NCI-H524 treated with DMSO at 0.1 percent for 48 hours (cell line): ENCODE measurements at places on chromosomes 2 and 18.

DNA sequence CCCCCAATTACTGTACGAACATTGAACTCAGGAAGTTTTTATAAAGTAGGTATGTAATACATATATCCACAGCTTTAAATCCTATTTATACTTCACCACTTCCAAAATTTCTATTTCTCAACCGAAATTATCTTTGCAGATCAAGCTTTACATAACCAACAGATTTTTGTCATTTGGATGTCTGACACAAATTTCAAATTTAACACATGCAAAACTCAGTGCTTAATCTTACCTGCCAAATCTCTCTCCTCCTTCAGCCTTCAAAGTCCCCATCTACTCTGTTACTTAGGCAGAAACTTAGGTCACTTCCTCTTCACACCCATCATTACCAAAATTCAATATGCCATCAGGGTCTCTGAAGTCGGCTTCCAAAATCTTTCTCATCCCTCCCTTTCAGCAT, 990.1 kb upstream of the NRXN1 start:
- DNase-seq: no peak

DNA sequence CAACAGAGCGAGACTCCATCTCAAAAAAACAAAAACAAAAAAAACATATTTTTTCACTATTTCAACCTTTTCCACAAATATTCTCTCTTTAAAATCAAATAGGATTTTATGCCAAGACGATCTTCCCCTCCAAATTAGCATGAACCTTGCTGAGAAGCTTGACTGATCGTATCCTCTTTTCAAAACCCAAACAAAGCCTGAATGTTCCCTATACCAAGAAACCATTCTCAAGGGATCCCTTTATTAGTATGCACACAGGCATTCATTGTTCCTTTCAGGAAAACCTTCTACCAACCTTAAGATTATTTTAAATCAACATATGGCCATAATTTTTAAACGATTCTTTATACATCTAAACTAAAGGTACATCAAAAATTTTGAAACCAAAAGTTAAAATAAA, 6.3 kb downstream of the SPIRE1 start:
- DNase-seq: no peak

- DNase-seq: no peak
These were observed 27.3 kb downstream of the SLC4A10 start for GRCh38 chr2:161651547-161651946.

DNA sequence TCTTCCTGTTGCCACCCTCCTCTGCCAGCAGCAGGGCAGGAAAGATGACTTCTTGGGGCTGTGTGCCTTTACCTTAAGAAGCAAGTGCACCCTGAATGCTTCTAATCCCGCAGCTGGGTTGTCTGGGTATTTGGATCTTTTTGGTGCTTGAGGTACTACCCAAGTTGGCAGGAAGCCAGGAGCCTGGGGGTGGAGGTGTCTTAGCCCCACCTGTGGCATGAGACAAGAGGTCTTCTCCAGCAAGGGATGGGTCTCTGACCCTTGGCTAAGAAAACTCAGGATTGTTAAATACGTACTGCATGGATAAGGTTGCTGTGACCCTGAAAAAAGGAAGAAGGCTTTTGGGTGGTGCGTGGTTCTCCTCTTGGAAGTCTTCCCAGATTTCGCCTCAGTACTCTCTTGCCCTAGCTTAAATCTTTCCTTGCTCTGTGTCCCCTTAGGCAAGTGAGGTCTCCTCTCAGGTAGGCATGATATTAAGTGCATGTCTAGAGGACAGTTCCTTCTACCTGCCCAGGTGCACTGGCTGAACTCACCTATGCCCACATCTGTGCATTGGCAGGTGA, 4.3 kb downstream of the HPCAL1 start:
- no peak for DNase-seq

- DNase-seq: no peak
These were observed 737.8 kb upstream of the HS6ST1 start for GRCh38 chr2:129056309-129056958.

GRCh38 chr2:105243961-105244360, 2.4 kb downstream of the GPR45 start:
- no peak for DNase-seq
